ENCODE measurements at places on chromosomes 7 and 10.

- DNase-seq: no peak
Measured at GRCh38 chr7:45573661-45574415, at the start of gene ADCY1. Gene ADCY1, plus strand, starts transcription at chr7:45574368. Its CDS starts 176 bp downstream, at chr7:45574544.

DNA sequence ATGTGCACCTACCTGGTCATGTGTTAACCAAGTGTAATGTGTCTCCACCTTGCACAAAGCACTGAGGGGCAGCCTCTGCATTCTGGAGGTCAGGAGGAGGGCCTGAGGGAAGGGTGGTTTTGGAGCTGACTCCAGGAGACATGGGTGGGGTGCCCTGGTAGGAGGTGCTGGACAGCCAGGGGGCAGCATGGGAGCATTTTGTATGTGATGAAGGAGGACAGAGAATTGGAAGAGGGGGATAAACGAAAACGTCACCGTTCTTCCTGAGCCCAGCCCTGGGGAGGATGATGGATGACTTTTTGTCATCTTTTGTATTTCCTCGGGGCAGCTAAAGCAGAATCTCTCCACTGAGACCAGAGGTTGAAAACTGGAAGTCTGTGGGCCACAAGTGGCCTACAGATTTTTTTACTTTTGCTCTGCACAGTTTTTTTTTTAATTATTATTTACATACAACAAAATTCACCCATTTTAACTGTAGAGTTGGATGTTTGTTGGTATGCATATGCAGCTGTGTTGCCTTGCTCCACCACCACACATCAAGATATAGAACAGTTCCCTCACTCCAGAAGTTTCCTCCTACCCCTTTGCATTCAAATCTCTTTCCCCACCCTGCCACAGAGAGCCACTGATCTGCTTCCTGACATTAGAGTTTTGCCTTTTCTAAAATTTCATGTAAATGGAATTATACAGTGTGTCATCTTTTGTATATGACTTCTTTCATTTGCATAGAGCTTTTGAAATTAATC is 242.5 kb downstream of the VTI1A start:
- no peak for DNase-seq

DNA sequence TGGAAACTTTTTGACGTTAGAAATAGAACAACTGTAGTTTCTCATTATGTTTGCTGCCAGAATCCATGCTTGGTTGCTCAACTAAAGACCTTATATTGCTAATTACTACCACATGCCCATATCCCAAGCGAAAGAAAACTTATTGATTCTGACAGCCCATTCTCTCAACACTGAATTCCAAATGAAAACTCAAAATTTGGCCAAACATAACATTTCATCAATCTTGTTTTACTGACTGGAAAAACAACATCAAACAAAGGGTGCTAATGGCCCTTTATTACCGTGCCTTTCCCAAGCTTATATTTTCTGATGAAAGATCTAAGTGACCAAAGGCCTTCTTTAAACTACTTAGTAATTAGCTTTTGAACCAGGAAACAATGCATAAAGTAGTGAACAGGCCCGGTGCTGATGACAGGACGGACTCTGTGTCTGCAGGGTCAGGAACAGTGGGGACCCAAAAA is 531.8 kb downstream of the KCNMA1 start:
- DNase-seq: no peak

DNA sequence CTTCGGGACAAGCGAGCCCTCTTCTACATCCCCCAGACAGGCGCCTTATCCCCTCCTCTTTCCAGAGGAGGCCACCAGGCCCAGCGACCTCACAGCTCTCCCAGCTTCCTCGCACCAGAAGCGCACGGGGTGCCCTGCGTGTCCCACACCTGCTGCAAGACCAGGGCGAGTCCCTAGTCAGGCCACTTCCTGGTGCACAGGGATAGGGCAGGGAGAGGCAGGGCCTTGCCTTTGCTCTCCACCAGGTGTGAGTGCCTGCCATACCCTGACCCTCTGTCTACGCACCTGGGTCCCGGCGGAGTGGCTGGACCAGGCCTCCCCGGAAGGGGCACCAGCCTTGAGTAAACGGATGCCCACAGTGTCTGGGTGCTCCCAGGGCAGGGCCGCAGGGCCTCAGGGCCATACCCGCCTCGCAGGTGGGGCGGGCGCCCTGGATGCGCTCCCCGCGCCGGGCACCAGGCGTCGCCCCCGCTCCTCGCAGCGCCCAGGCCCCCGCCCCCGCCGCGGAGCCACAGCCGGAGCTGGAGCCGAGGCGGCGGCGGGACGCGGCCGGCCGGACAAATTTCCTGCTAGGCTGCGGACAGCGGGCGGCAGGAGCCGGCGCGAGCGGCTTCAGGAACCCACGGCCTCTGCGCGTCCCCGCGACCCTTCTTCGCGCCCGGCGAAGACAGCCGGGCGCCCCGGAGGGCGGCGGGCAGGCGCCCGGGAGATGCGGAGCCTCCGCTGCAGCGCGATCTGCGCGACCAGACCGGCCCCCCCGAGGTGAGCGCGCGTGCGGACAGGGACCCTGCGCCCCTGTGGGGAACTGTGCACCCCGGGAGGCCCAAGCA is at the start of gene PTPRE:
Gene PTPRE (plus strand): TSS at position 556 of the 830 bp plus-strand sequence. CDS start 133,779 bp downstream, outside the sequence.
- DNase-seq: peak; percentile 29

GRCh38 chr7:74453322-74454011 is at the start of gene GTF2IRD1:
Gene GTF2IRD1, plus strand, starts transcription at chr7:74453906. Its CDS starts 54,175 bp downstream, at chr7:74508081.
- DNase-seq: peak; percentile 40

GRCh38 chr7:141585592-141586510 is 34.6 kb downstream of the AGK start:
- DNase-seq: no peak

GRCh38 chr7:111803015-111803758 is 240.9 kb upstream of the IMMP2L start:
- DNase-seq: no peak

DNA sequence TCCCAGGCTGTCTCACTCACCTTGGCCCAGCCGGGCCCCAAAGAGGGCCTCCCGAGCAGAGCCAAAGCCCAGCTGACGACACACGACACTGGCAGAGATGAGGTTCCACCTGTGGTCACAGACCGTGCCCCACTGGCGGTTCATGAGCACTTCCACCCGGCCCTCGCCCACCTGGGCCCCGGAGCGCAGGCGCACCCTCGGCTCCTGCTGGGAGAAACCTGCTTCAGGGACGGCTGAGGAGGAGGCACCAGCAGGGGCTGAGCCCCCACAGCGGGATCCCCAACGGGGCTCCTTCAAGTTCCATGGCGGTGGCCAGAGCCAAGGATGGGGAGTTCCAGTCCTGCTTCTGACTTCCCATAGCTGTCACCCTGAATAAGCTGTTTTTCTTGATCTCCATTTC is 10.0 kb downstream of the LOXL4 start:
- DNase-seq: no peak

- DNase-seq: no peak
Measured at GRCh38 chr7:130137207-130137606, 66.9 kb downstream of the KLHDC10 start.

- no peak for DNase-seq
Measured at GRCh38 chr7:71995111-71995510, 417.0 kb downstream of the CALN1 start.

GRCh38 chr10:50347394-50347802 is 96.1 kb upstream of the ASAH2 start:
- no peak for DNase-seq

DNA sequence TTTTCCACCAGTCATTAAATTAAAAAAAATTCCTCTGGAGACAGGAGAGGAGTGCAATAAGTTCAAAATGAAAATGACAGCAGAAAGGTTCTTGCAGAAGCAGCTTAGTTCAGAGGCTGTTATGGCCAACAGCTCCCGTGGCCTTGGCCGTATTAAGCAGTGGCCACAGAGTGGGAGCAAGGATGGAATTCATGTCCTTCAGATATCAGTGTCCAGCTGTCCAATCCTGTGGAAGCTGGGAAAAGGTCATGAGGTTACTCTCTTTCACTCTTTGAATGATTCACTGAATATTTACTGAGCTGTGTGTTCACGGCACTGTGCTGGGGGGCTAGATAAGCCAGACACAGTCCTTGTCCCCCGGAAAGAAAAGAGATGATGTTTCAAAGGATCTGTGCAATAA is 231.8 kb downstream of the BMPER start:
- no peak for DNase-seq

- no peak for DNase-seq
Measured at GRCh38 chr7:124536156-124536762, 229.3 kb downstream of the GPR37 start.

DNA sequence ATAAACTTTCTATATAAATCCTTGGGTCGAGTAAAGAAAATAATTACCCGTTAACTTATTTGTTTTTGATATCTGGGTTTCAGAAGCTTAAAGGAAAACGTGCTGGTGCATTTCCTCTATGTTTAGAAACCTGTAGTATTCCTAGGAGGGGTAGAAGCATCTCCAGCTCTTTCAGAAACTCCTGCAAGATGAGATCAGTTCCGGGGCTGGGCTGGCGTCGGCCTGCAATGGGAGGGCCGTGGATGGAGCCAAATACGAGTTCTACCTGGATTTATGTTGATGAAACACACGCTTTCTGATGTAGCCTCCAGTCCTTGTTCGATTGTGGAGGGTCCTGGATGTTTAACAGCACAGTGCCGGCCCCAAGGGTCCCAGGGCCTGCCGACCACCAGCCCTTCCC is 35.8 kb upstream of the DIP2C start:
- DNase-seq: no peak

DNA sequence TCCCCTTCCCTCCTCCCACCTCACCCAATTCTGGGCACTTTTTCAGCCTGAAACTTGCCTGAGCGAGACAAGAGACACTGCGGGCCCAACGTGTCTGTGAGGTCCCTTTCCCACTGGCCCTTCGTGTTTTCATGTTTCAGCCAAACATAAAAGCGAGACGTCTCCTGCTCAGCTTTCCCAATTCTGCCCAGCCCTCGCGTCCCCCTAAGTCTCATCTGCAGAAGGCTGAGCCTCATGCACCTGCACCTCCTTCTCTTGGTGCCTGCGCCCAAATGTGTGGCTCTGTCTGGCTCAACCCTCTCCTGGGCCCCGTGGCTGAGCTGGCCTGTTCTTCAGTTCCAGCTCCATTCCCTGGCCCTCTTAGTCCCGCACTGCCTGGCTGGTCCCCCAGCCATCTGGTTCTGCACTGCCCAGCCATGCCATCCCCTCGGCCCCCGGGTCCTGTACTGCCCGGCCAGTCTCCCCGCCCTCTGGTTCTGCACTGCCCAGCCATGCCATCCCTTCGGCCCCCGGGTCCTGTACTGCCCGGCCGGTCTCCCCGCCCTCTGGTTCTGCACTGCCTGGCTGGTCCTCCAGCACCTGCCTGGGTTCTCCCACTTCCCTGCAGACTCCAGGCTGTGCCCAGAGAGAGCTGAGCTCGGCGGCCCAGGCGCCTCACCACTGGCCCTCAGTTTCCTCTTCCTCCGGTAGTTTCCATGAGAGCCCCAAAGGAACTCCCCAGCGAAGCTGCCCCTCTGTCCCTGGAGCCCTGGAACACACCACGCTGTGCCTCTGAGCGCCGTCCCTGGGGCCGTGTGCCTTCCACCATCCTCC is 224.1 kb downstream of the DNAJB6 start:
- DNase-seq: no peak

DNA sequence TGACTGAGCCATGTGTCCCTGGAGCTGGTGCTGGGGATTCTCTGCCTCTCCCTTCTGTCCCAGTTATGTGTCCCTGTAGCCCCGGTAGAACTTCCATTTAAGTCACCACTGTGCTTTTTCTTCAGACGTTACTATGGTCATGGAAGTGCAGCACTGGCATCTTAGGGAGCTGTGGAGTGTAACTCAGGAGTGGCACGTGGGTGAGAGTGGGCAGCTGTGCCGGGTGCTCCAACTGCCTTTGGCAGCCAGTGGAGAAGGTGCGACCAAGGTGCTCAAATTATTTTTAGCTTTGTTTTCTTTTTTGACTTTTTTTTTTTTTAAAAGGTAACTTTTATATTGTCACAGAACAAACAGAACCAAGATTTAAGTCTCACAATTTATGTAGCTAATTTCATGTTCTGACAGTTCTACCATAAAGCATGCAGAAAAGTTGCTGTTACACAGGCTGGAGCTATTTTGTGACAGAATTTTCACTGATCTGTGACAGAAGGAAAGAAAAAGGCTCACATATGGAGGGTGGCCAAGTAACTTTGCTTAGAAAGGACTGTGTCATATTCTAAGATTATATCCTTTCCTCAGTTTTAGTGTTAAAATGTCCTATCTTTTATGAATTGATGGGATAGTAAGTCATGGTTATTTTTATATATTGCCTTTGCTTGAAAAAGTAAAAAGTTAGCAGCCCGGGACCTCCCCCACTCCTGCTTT is 73.9 kb downstream of the SH2D4B start:
- no peak for DNase-seq

GRCh38 chr7:69412331-69413146 is 185.7 kb upstream of the AUTS2 start:
- DNase-seq: no peak

- no peak for DNase-seq
Measured at GRCh38 chr10:125343118-125343925, 183.0 kb upstream of the CTBP2 start.

GRCh38 chr10:120477743-120478141 is 20.7 kb downstream of the PLPP4 start:
- no peak for DNase-seq

DNA sequence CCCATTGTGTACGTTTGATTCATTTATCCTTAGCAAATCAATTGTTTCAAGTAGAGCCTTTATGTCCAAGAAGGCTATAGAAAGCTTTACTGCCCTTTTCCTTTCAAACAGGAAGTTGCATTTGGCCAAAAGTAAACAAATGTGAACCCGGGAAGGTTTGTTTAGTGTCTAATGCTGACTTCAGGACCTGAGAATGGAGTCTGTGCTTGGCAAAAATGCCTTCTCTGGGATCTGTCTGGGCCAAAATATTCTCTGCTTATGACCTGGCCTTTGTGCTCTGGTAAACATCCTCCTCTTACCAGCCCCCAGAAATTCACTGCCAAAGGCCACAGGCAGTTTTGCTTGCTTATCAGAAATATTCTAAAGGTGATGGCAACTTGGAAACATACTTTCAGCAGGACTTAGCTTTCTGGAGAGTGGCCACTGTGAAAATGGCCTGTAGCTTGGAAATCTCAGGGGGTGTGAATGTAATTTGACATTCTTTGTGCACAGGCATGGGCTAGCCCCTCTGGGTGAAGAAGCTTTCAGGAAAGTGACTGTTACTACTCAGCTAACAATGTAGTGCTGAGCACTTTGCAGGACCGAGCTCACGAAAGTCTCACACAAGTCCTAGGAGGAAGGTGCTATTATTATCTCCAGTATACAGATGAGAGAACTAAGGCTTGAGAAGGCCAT is 199.5 kb downstream of the PTEN start:
- no peak for DNase-seq

DNA sequence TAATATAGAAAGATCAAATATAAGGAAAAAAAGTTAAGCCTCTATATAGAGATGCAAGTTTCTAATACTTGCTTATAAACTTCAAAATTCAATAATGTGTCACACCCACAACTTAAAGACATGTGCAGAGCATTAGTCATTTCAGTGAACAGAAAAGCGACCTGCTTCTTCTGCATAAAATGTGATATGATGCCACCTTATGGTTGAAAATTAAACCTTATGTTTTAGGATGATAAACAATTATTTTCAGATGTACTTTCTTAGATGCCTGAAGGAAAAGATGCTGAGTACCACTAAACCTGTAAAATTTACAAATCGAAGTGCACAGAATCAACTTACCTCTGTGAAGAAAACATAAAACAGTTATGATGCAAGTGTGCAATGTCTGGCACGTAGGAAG is 96.0 kb downstream of the MTERF1 start:
- DNase-seq: no peak
